ENCODE measurements at places on chromosomes 4 and X. TPM values are rescaled to one million over a fixed set of nuclear protein-coding genes. Genes with fewer than 3 reads are reported as not detected.

GRCh38 chrX:17547658-17548057 lies 172.7 kb downstream of the NHS start:
- DNase-seq: no peak
- no peaks in the 10 kb centered on the region for H3K4me1 ChIP-seq
- H3K27me3 ChIP-seq: no peaks in the 10 kb centered on the region
- H3K36me3 ChIP-seq: no peaks in the 10 kb centered on the region
- no peak overlapping the region for H3K4me3 ChIP-seq

DNA sequence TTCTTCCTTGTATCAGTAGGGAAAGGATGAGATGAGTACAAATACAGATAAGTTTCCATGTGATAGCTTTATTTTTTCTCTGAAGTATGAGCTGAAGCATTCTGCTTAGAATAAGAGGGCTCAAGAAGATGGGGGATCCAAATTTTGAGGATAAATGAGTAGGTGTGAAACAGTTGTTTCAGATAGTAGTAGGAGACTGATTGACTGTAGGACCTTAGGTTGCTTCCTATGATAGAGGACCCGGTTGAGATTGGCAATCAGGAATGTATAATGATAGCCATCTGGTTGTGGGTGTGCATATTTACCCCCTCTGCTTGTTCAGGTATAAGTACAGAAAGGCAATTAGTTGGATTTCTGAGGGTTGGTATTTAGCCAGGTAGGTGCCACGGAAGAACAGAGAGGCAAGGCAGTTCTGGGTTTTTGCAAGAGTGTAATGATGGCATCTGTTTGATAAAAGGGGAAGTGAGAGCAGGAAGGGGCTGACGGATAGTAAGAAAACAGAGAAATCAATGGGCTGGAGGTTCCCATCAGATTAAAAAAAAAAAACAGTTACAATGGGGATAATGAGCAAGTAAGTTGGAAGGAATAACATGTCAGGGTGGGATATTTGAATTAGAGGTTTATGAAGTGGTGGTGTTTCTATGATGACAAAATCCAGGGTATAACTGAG lies 13.7 kb downstream of the OCRL start:
- H3K27me3 ChIP-seq: no peaks in the 10 kb centered on the region
- no peak overlapping the region for H3K4me3 ChIP-seq
- DNase-seq: no peak
- no peaks in the 10 kb centered on the region for H3K4me1 ChIP-seq

GRCh38 chr4:14434916-14435315 lies 567.4 kb upstream of the CPEB2 start:
- DNase-seq: no peak
- H3K27ac ChIP-seq: no peak overlapping the region
- no peak overlapping the region for H3K4me3 ChIP-seq
- H3K4me1 ChIP-seq: no peaks in the 10 kb centered on the region
- H3K27me3 ChIP-seq: no peaks in the 10 kb centered on the region

- H3K27ac ChIP-seq: no peak overlapping the region
- H3K27me3 ChIP-seq: no peaks in the 10 kb centered on the region
- H3K4me3 ChIP-seq: no peak overlapping the region
- no peaks in the 10 kb centered on the region for H3K36me3 ChIP-seq
- no peak for DNase-seq
These were observed 8.5 kb upstream of the NAA11 start for GRCh38 chr4:79334341-79334740.

DNA sequence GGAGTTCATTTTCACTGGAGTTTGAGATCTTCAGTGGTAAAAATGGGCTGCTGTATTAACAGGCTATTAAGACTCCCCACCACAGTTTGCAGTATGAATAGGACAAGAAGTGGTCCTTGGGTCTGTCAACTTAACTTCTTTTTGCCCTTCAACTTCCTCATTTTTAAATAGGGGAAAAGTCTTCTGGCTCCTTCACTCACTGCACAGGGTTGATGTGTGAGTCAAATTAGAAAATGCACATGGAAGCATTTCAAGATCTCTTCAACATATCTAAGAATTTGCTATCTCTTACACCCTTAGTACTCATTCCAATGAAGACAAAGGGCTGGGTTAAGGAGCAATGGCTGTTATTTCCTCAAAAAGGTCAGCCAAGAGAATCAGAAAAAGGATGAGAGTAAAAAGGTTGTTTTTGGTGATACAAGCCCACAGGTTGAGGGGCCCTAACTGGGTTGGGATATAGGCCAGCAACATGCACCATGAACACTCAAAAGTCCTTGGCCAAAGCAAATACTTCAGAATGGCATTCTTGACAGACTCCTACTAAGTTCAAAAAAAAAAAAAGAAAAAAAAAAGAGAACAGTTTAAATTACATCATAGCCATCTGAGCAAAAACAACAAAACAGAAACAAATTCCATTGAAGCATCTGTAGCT lies 13.4 kb downstream of the PDE5A start:
- H3K36me3 ChIP-seq: no peaks in the 10 kb centered on the region
- H3K4me3 ChIP-seq: no peak overlapping the region
- no peak overlapping the region for H3K27ac ChIP-seq
- no peak for DNase-seq
- H3K4me1 ChIP-seq: no peaks in the 10 kb centered on the region

DNA sequence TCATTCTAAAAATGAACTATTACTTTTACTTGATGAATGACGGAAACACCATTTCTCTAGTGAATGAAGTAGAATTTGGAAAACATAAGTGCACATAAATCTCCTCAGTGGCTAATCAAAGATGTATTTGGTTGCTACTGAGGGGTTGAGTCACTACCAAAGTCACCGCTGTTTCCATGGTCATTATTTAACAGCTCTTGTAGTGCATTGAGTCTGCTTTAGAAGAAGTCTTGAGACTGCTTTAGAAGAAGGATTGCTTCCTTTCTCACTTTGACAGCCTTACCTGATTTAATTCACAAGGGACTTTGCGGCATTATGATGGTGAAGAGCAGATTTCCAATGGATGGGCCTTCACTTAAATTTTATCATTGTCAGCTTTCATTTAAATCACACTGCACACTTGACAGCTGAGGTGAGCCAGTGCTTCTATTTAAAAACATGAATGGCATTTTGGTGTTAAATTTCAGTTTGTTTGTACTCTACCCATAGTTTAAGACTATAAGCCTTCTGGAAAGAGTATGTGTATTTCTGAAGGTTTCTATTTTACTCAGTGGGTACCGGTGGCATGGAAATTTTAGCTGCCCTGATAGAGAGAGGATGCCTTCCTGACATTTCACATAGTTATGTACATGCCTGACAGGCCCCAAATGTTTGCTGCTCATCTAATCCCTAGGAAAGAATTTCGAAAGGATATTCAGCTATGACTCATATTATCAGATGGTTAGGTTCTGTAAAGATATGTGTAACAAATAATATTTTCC lies 9.5 kb downstream of the ASB5 start:
- no peak overlapping the region for H3K27ac ChIP-seq
- no peaks in the 10 kb centered on the region for H3K4me1 ChIP-seq
- no peaks in the 10 kb centered on the region for H3K27me3 ChIP-seq
- no peaks in the 10 kb centered on the region for H3K36me3 ChIP-seq
- no peak overlapping the region for H3K4me3 ChIP-seq
- no peak for DNase-seq

DNA sequence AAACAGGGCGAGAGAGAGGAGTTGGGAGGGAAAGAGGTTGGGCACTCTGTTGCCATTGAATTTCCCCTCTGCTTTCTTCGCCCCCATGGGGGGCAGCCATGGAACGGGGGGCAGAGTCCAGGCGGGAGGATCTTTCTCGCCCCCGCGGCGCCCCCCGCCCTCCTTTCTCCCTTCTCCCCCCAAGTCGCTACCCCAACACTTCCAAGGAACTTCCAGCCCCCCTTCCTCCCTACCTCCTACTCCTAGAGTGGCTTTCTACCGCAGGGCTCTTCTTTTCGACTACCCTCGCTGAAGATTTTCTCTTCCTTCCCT lies 594 bp upstream of the STAG2 start:
- no peaks in the 10 kb centered on the region for H3K27me3 ChIP-seq
- peaks cover 22% of the 10 kb centered on the region for H3K4me1 ChIP-seq
- H3K4me3 ChIP-seq: peak overlapping the region; percentile 79
- H3K36me3 ChIP-seq: no peaks in the 10 kb centered on the region
- peak overlapping the region; percentile 96 for H3K27ac ChIP-seq

DNA sequence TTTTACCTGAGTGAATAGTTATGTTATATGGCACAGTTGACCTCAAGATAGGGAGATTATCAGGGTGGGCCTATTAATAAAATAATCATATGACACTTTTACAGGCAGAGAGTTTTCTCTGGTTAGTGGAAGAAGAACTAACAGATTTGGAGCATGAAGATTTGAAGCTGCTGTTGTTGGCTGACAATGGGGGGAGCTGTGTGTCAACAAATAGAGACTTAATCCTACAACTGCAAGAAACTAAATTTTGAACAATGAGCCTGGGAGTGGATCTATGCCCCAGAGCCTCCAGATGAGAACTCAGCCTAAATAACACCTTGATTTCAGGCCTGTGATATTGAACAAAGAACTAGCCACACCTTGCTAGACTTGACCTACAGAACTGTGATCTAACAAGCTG lies 7.2 kb upstream of the CCSER1 start:
- H3K36me3 ChIP-seq: no peaks in the 10 kb centered on the region
- DNase-seq: no peak
- no peaks in the 10 kb centered on the region for H3K4me1 ChIP-seq
- H3K4me3 ChIP-seq: no peak overlapping the region
- no peak overlapping the region for H3K27ac ChIP-seq

GRCh38 chr4:78410676-78411075 lies 140.9 kb upstream of the ANXA3 start:
- H3K27me3 ChIP-seq: no peaks in the 10 kb centered on the region
- no peaks in the 10 kb centered on the region for H3K4me1 ChIP-seq
- H3K27ac ChIP-seq: no peak overlapping the region
- no peak overlapping the region for H3K4me3 ChIP-seq

DNA sequence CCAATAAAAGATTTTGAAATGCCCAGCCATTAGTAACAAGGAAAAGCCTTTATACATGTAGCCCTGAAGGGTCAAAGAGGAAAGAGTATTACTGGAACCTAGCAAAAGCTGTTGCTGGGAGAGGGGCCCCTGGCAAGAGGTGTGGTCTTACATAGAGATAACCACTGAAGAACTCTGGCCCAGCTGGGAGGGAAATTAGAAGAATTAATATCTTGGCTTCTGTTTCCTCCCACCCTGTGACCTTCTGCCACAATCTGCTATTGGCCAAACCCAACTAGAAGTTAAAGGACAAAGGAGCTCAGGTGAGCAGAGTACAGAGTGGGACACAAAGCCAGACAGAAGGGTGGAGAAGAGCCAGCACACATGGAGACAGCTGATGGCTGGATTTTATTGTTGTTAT lies 39.3 kb upstream of the CCNG2 start:
- no peaks in the 10 kb centered on the region for H3K36me3 ChIP-seq
- no peak overlapping the region for H3K27ac ChIP-seq
- no peaks in the 10 kb centered on the region for H3K4me1 ChIP-seq
- no peak for DNase-seq
- H3K4me3 ChIP-seq: no peak overlapping the region
- no peaks in the 10 kb centered on the region for H3K27me3 ChIP-seq

- no peak overlapping the region for H3K27ac ChIP-seq
- no peaks in the 10 kb centered on the region for H3K27me3 ChIP-seq
- DNase-seq: no peak
- H3K4me1 ChIP-seq: no peaks in the 10 kb centered on the region
These were observed 119.6 kb downstream of the FAAH2 start for GRCh38 chrX:57406149-57406548.

DNA sequence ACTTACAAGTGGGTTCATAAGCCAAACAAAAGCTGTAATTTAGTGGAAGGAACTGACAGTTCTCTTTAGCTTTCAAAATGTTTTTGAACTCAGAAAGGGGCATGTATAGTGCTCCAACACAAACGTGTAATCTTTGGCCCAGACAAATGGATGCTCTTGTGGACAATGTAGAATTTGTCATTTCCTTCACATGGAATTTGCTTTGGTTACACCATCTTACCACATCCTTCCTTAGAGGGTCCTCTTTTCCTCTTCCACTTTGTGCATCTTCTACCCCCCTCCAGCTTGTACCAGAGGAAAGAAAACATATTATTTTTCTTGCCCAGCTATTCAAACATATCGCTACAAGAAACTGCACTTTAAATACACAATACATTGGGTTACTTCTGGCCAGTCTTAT lies 42.4 kb downstream of the MEPE start:
- peaks cover 3% of the 10 kb centered on the region for H3K27me3 ChIP-seq
- no peak overlapping the region for H3K4me3 ChIP-seq
- no peak for DNase-seq
- H3K4me1 ChIP-seq: no peaks in the 10 kb centered on the region
- no peak overlapping the region for H3K27ac ChIP-seq

DNA sequence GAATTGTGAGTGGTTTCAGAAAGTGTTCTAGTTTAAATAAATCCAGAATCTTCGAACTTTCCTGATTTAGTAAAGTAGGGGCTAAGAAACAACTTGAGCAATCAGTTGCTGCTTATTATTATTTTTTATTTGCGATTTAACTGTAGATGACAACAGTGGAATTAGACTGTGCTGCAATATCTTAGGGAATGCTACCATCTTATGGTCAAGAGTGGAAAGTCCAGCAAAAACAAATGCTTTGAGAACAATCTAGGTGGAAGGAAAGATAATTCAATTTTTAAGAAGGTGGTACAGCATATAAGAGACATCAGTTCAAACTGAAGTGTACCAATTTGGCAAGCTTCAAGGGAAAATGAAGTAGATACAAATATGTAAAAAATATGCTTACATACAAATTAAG lies 73.3 kb downstream of the CYLC1 start:
- no peak overlapping the region for H3K27ac ChIP-seq
- H3K27me3 ChIP-seq: no peaks in the 10 kb centered on the region
- H3K4me1 ChIP-seq: no peaks in the 10 kb centered on the region
- no peak for DNase-seq

GRCh38 chrX:69961365-69962072 lies 88.2 kb downstream of the AWAT2 start:
- DNase-seq: no peak
- H3K4me3 ChIP-seq: no peak overlapping the region
- H3K27ac ChIP-seq: no peak overlapping the region
- H3K4me1 ChIP-seq: no peaks in the 10 kb centered on the region

- no peak for DNase-seq
- no peaks in the 10 kb centered on the region for H3K27me3 ChIP-seq
- H3K27ac ChIP-seq: no peak overlapping the region
- peaks cover 85% of the 10 kb centered on the region for H3K36me3 ChIP-seq
These were observed 42.2 kb downstream of the SEC31A start for GRCh38 chr4:82848706-82849105.

DNA sequence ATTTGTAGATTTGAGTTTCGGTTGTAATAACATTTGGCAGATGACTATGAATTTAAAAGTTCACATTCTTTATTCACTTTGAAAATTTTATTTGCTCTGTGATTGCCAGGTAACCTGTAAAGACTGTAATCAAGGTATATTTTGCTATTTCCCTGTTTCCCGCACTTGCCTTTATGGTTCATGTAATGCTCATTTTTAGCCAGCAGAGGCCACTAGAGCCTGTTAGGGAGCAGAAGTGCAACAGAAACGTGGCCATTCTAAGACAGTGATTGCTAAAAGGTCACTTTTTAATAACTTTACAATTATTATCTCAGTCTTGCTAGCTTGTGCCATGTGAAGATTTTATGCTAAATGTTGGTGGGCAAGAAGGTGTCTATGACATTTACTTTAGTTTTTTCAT lies 12.4 kb downstream of the YIPF6 start:
- H3K27me3 ChIP-seq: no peaks in the 10 kb centered on the region
- DNase-seq: peak; percentile 36
- H3K4me1 ChIP-seq: peaks cover 3% of the 10 kb centered on the region
- peaks cover 3% of the 10 kb centered on the region for H3K36me3 ChIP-seq

SPON2 gene
- total RNA-seq: 23.9 TPM

DUX4 gene
- total RNA-seq: not detected

CT45A3 gene
- not detected for total RNA-seq

SMIM20 gene
- total RNA-seq: 7.4 TPM

MAOB gene
- not detected for total RNA-seq

CFAP47 gene
- total RNA-seq: not detected

PLXNA3 gene
- 64.6 TPM for total RNA-seq

Measured in CD4-positive, CD25-positive, alpha-beta regulatory T cell (primary cell).